ENCODE measurements at places on chromosomes 5 and 9.

DNA sequence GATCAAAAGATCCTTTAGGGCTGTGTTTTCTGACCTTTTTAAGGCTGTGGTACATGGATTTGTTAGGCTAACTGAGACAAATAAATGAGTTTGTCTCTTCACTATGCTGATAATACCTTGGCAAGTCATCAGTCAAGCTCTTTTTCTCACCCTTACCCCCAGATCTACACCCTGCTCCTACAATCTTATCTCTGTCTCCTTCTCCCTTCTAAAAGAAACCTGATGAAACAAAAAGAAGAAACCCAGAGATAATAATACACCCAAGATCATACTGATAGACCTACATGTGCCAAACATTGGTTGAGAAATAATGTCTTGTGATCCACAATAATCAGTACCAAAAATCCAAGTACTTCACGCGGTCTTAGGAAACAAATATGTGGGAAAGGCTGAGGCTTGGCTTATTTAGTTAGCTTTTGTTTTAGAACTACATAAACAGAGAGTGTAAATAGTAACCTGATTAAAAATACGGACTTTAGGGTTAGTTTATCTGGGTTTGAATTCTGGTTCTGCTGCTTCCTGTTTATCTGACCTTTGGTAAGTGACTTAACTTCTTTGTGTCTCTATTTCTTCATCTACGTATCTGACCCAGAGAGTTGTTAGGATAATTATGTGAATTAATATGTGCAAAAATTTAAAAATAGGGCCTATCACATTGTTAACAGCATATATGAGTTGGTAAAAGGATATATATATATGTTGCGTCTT is 24.8 kb upstream of the PDCD1LG2 start:
- DNase-seq: no peak

DNA sequence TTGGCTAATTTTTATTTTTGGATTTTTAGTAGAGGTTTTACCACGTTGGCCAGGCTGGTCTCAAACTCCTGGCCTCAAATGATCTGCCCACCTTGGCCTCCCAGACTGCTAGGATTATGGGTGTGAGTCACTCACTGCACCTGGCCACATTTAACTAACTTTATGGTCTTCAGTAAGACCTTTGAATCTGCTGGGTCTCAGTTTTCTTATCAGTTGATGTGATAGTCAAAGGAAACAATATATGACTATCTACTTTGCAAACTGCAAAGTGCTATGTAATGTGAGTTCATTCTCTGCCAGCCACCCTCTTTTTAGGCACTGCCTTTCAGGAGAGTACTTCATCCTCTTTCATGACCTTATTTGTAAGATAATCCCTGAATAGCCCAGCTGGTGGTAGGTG is 474.7 kb downstream of the PDE4D start:
- no peak for DNase-seq

DNA sequence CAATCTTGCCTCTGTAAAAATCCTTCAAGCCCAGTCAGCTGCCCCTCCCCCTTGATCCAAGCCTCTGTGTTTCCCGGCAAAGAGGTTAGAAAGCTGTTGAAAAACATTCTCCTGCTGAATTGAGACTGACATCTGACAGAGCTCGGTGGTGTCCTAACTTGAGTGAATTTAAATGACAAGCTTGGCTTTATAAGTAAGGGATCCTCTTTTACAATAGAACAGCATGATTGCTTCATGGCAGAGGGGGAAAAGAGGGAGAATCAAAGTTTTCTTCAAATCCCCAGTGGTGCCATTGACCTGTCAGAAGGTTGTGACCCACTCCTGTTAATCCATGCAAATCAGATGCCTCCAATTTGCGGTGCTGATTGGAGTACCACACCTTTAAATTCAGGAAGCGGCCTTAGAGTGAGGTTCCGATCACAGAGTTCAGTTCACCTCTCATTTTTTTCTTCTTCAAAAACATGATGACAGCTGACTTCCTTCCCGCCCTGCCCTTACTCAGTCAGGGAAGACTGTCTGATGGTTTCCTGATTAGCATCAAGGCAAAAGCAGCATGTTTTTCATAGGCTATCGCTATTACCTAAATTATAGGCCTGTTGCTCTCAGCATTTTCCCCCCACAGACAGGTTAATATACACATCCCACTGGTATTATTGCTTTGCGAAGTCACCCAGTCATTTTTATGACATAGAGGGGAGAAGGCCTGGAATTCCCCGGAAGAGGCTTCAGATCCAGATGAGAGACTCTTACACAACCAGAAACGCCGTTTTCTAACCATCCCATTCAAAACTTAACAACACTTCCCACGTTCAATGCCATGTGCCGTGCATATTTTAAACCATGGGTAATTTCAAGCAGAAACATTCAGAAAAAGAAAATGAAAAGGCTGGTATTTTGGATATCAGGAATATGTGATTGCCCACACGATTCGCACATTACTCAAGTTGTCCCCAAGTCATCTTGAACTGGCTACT is 141.4 kb downstream of the EBF1 start:
- DNase-seq: peak; percentile 33

- no peak for DNase-seq
Observed at GRCh38 chr5:170251462-170251861, 18.7 kb downstream of the C5orf58 start.

DNA sequence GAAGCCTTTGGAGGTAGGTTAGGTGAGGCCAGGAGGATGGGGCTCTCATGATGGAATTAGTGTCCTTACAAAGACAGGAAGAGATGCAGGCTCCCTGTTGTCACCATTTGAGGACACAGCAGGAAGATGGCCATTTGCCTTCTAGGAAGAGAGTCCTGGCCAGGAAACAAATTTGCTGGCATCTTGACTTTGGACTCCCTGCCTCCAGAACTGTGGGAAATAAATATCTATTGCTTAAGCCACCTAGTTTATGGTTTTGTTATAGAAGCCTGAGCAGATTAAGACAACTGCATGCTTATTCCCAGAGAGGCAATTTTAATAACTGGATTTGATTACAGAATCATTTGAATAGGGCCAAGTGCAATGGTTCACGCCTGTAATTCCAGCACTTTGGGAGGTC is 50.5 kb upstream of the EPB41L4B start:
- no peak for DNase-seq

DNA sequence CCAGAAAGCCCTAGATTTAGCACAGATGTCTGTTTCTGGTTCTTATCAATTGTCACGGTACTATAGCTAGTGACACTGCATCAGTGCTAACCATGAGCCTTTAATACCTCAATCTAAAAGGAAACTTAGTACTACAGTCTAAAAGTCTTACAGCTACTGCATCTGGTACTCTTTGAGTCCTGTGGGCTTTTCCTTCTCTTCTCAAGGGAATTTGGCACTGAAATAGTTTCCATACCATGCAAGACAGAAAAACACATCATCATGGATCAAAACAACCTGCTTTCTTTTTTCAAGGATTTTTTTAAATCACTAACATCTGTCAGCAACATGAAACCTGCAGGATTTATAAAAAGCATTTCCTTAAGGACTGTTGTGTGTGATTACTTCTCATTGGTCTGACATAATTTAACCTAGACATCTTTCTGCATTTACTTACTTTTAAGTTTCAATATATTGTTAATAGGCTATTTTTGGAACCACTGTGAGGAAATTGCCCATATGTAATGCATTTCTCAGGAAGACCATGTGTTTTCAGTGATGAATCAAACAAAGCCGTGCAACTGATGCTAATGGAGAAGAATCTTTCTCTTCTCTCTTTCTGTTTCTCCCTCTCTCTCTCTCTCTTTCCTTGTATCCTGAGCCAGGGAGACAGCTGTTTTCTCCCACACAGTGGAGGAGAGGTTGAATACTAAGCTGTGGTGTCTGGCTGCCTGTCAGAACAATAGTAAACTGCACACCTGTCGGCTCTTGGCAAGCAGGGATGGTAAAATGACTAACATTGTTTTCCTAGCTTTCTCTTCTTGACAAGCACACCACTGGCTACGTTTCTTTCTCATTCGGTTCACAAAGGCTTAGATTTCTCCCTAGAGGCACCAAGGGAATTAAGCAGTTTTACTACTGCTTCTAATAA is 273.4 kb downstream of the CSNK1G3 start:
- DNase-seq: no peak

GRCh38 chr5:17928581-17928981 is 294.3 kb downstream of the TAF11L14 start:
- no peak for DNase-seq

- DNase-seq: no peak
Observed at GRCh38 chr9:29176231-29176630, 1603.0 kb upstream of the C9orf72 start.

- DNase-seq: no peak
Observed at GRCh38 chr5:668283-668995, 24.7 kb downstream of the TPPP start.

GRCh38 chr5:10524376-10525123 is 39.3 kb upstream of the ANKRD33B start:
- no peak for DNase-seq

DNA sequence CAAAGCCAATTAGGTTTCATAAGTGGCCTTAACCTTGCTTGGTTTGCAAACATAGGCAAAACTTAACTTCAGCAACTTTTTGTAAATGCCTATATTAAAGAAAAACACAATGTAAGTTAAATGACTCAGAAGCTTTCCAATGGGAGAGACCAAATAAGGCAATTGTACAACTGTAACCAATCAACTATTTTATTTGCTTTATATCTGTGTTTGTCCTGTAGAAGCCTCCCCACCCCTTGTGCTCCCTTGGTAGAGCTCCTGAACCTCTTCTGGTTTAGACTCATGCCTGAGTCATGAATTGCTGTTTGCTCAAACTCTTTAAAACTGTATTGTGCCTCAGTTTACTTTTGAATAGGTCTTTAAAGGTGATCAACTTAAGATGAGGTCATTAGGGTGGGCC is 3.0 kb upstream of the C1QTNF3 start:
- DNase-seq: no peak

GRCh38 chr9:129309041-129309430 is 131.0 kb upstream of the IER5L start:
- no peak for DNase-seq

GRCh38 chr9:73039271-73040263 is 86.7 kb upstream of the ALDH1A1 start:
- DNase-seq: no peak

DNA sequence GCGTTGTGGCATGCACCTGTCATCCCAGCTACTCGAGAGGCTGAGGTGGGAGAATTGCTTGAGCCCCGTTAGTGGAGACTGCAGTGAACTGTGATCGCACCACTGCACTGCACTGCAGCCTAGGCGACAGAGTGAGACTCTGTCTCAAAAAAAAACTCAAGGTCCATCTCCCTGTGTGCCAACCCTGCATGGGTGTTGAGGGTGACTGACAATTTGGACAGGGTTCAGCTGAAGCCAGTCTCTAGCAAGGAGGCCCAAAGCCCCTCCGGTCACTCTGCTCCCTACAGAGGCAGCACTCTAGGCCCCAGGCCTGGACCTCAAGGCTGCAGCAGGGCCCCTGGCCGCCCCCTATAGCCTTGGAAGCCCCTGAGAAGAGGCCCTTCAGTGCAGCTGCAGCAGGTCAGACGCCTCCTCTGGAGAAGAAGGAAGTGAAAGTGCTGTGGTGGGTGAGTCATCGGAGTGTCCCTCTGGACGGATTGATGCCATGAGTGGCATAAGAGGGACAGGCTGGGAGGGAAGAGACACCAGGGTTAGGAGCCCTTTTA is 39.2 kb upstream of the NEK6 start:
- peak; percentile 57 for DNase-seq

DNA sequence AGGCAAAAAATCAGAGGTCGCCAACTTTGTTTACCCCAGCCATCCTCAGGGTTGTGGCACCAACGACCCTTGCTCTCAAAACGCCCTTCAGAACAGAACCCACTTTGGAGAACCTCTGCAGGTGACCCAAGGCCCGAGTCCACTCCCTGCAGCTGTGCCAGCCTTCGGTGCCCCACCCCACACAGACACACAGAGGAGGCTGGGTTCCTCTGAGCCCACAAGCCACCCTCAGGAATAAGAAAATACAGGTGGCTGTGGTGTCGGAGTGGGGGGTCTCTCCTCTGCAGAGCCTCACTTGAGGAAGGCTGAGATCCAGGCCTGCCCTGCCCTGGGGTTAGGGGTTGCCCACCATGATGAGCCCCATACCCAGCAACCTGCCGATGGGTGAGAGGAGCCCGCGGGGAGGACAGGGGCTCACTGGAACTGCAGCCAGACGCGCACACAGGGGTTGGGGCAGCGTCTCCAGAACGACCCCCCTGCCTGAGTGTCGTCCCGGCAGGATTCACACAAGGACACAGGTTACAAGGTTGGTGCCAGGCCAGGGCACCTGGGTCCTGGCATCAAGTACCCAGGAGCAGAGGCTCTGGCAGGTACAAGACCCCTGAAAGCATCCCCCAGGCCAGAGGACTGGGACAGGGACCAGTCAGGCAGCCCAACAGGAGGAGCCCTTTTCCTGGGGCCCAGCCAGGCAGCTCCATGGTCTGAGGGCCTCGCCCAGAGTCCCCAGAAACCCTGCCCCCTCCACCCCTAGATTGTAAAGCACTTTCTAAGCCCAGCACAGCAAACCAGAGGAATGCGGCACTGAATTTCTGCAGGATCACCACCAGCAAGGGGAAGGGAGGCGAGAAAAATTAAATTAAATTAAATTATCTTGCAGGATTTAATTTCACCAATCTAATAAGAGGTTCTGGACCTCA is 40.0 kb downstream of the NACC2 start:
- DNase-seq: no peak

DNA sequence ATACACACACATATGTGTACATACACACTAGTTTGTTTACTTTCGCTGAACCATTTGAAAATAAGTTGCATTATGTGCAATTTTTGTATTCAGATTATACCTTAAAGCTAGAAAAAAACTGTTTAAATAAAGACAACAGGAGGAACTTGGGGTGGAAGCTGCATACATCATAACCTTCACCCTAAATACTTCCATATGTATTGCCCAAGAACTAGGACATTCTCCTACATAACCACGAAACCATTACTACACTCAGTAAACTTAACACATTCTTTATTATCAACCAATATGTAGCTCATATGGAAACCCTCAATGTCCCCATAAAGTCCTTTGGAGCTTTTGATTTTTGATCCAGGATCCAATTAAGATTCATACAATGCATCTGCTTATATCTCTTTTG is 83.3 kb downstream of the GIN1 start:
- no peak for DNase-seq

DNA sequence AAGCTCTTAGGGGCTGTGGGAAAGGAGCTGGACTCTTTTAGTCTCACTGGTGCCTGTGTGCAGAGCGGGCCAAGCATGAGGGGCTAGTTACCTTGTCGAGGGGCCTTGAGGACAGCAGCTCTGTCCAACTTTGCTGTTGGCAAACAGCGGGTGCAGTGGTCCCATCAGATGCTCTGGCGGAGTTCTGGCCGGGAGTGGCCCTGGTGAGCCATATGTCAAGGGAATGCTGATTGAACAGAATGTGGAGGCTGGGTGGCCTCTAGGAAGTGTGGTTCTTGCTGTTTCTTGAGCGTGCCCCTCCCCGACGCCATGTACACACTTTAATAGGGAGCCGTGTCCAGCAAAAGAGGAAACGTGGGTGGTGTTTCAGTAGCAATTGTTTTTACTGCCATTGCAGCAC is 3.6 kb upstream of the ADAMTS2 start:
- no peak for DNase-seq

- no peak for DNase-seq
Observed at GRCh38 chr5:154653418-154653763, 101.8 kb upstream of the LARP1 start.
